IMR-90 (cell line): ENCODE measurements at places on chromosomes 2 and 18. TPM values are rescaled to one million over a fixed set of nuclear protein-coding genes. Genes with fewer than 3 reads are reported as not detected.
A peak's percentile ranks its signal among the peaks of the same experiment; 100 is the strongest.

The IL1R1 gene
- 11.3 and 13.8 TPM in 2 replicates for polyA plus RNA-seq

The SNTG2 gene
- polyA plus RNA-seq = 0.17 TPM in 1 of 2 replicates, not detected in the other

The CLEC4F gene
- polyA plus RNA-seq = not detected in 2 replicates

The DSG3 gene
- not detected in 2 replicates for polyA plus RNA-seq

The UGT1A8 gene
- not detected in 2 replicates for polyA plus RNA-seq

The PLCL1 gene
- polyA plus RNA-seq = 0.13 and 0.14 TPM in 2 replicates

The EFR3B gene
- 0.36 and 0.38 TPM in 2 replicates for polyA plus RNA-seq

The CLK1 gene
- polyA plus RNA-seq = 28.2 and 35.5 TPM in 2 replicates

The UGT1A6 gene
- not detected in 2 replicates for polyA plus RNA-seq

The ICA1L gene
- polyA plus RNA-seq = 1.7 and 1.8 TPM in 2 replicates

The FASTKD2 gene
- 17.6 and 18.5 TPM in 2 replicates for polyA plus RNA-seq

The MAB21L4 gene
- not detected in 2 replicates for polyA plus RNA-seq

- DNase-seq = no peak
These were observed 227.8 kb downstream of the NDUFA10 start for GRCh38 chr2:239797316-239797715.

GRCh38 chr2:5387406-5387805 lies 304.8 kb upstream of the SOX11 start:
- no peak for DNase-seq

GRCh38 chr2:8581601-8582041 lies 100.2 kb upstream of the ID2 start:
- DNase-seq = no peak

DNA sequence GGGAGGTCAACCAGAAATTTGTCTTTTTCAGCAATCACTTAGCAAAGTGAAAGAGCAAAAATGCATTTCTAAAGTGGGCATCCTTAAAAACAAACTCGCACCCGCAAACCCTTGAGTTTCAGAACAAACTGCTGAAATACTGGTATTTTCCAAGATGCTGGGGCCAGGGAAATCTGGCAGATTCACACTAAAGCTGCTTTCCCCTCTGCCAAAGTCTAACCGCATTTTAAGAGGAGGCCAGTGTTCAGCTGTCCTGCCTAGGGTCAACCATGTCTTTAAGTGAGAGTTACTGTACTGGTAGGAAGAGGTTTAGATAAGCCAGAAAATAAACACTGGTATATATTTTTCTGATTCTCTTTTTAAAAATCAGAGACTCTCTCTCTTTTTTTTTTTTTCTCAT lies 55.9 kb downstream of the ACVR1 start:
- DNase-seq = no peak

GRCh38 chr2:106280722-106281446 lies 86.8 kb upstream of the UXS1 start:
- no peak for DNase-seq

- peak; percentile 97 for DNase-seq
These were observed 56.1 kb downstream of the FARP2 start for GRCh38 chr2:241412144-241412543.

DNA sequence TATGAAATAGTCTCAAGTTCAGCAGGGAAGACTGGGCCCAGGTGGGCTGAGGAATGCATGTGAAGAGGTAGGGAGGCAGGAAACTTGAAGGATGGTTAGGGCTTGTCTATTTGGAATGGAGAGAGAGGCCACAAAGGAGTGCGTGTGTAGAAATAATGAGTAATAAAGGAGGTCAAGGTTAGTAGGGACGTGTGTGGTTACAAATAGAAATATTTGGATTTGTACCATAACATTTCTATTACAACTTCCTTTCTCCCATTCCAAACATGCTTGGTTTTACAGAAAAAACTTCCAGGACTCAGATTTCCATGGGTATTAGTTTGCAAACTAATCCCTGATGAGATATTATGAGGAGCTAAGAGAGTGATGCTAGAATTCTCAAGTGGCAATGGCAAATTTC lies 280.6 kb downstream of the NCKAP5 start:
- DNase-seq = peak; percentile 96

DNA sequence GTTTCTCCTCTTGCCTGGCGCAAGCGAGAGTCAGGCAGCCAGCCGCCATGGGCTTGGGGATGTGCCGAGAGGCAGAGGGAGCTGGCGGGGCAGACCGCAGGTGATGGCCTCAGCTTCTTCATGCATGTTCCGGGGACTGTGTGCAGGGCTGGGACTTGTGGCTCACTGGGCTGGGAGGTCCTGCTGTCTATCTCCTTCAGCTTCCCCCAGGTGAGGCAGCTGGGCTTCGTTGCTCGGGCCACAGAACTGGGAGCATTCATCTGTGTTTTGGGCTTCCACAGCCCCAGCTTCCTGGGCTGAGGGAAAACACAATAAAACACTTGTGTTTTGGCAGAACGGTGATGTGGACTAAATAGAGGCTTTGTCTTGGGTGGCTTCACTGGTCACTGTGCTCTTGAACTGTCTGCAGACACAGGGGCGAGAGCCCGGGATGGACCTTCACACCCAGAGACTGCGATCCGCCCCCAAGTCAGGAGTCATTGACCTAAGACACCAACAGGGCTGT lies 93.5 kb downstream of the DYSF start:
- DNase-seq = no peak

- DNase-seq = no peak
These were observed 93.4 kb upstream of the THOC1 start for GRCh38 chr18:361100-361732.

DNA sequence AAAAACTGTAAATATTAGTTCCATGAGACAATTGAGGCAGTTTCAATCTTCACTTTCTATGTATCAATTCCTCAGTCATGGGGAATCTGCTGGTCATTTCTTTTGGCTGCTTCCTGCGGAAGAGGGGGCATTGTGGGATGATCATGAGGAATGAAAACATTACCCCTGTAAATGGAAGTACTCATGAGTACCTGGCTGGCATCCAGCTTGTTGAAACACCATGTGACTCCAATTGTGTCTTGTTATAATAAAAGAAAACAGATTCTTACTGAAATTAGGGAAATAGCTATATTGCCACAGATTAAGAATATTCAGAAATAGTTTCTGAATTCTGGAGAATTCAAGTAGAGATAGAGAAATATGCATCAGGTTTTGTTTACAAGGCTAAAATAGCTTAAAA lies 41.6 kb upstream of the GPR39 start:
- DNase-seq = no peak

- no peak for DNase-seq
These were observed 68.2 kb downstream of the ZNF516 start for GRCh38 chr18:76426737-76427305.

DNA sequence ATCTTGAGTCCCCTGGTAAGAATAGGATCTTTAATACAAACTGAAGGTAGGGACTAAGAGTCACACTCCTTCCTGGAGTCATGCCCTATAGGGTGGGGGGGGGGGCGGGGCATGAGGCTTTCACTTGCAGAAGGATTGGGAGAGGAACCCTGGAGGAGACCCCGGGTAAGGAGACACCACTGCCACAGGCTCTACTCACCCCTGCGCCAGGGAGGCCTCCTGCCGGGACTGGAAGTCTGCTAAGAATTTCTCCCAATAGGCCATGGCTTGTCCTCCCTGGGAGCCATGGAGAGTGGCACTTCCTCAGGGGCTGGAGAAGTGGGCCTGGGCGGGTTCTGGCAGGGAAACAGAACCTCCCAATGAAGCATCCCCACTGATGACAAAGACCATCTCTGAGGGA lies 645.3 kb upstream of the RAB6C start:
- DNase-seq = no peak

- DNase-seq = no peak
These were observed 27.5 kb downstream of the MAP2 start for GRCh38 chr2:209451209-209451834.

GRCh38 chr2:211085056-211085680 lies 528.8 kb downstream of the CPS1 start:
- peak; percentile 1 for DNase-seq

DNA sequence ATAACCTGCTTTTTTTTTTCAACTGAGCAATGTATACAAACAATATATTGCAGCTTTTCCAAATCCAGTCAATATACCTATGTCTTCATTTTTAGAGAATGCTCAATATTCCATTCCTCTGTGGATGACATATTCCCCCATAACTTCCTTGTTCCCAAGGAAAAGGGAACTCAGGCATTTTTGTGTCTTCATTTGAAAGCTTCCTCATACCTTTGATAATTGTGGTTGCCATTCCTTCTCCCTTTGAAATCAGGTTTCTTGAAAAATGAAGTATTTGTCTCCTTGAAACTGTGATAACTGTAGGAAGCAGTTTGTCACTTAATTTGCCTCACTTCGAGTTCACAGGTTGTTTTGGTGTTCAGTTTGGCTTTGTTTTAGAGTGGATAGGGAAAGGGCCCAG lies 13.5 kb downstream of the ELAC1 start:
- DNase-seq = no peak

GRCh38 chr18:50819027-50819727 lies 639 bp downstream of the MRO start:
- DNase-seq = no peak

- DNase-seq = no peak
These were observed 63.7 kb upstream of the DNAJC10 start for GRCh38 chr2:182652326-182652725.

DNA sequence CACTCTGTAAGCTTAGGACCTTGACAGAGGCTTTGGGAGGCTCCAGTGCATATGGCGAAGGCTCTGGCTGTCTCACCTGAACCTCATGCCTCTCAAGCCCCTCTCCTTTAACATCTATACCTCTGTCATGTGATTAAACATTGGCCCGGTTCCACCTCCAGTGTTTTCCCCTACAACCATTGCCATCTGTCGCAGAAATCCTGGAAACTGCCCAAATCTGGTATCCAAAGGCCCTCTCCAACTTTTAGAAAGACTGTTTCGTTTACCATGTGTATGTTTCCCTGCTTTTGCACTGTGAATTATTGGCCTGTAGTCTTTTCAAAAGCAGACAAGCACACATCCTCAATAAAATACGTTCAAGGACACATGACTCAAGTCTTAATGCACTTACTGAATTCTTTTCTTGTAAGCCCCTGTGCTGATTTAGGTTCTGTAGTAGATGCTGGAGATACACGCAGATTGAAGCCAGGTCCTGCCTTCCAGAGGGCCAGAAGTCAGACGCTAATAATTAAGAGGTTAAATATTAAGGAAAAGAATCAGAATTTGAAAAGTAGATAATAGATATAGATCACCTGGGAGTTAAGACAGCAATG lies 386.4 kb upstream of the SLC14A2 start:
- no peak for DNase-seq

GRCh38 chr18:24212939-24213338 lies 74.1 kb downstream of the CABYR start:
- DNase-seq = peak; percentile 96

GRCh38 chr18:49023938-49024803 lies 73.4 kb upstream of the SMAD7 start:
- DNase-seq = no peak

- peak; percentile 69 for DNase-seq
These were observed 26.5 kb downstream of the EIF4E2 start for GRCh38 chr2:232576995-232577394.

DNA sequence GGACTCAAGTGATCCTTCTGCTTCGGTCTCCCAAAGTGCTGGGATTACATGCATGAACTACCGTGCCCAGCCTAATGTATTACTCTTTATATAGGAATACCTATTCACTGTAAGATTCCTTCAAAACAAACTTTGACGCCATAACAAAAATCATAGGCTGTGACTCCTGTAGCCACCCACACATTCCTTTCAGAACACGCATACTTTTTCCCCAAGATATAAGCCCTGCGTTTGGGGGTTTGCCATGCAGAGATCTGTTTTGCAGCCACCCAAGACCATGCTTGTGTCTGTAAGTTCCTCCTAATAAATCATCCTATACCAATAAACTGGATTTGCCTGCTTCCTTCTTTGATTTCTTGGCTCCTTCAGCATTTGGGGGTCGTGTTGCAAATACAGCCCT lies 46.0 kb upstream of the STON1 start:
- DNase-seq = peak; percentile 91

DNA sequence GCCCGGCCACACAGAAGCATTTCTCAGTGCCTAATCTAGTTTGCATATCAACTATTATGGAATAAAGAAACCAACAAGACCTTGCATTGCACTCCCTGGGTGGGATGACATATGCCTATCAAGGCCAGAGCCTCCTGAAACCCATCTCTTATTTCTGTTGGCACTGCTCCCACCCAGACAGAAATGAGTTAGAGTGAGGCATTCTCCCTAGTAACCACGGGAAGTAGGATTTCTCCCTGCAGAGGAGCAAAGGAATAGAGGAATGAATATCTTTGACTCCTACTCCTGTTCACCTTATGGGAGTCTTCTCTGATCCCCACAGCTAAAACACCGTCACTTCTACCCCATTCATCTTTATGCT lies 24.2 kb upstream of the SCYGR1 start:
- DNase-seq = peak; percentile 36

GRCh38 chr2:48633143-48633542 lies 15.5 kb downstream of the GTF2A1L start:
- DNase-seq = peak; percentile 22
